Fibroblast of lung (primary cell): ENCODE measurements at places on chromosomes 7 and 10.

DNA sequence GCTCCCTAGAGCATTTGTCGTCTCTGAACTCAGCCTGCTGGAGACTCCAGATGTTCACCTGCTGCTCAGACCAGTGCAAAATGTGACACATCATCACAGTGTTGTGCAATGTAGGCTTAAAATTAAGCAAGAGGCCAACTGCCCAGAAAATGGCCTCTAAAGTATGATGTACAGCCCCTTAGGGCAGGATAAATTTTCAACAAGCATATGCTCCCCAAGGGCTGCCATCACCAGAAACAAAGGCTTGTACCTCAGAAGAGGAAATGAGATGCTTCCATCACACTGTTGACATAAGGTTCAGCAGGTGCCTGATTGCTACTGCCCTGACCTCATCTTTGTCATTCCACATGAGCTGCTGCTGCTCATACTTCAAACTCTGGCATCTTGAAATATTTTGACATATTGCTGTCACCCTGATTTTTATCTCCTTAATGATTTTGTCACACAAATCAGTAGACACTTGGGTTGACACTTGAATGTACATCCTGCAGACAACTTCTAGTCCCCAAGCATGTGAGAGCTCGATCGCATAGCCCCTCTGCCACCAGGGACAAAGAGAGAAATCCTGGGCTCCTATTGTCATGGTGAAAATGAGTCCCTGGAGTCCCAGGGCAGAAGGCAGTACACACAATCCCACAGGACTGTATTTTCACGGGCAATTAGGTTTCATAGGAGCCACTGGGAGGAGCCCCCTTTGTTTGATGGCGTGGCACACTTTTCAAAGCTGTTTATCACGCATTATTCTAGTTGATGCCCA, 219.7 kb upstream of the STK17A start:
- DNase-seq: peak; percentile 79

GRCh38 chr7:14858410-14858809, 44.1 kb downstream of the DGKB start:
- DNase-seq: no peak

- DNase-seq: no peak
These were observed 59.5 kb downstream of the ST8SIA6 start for GRCh38 chr10:17394854-17395253.

DNA sequence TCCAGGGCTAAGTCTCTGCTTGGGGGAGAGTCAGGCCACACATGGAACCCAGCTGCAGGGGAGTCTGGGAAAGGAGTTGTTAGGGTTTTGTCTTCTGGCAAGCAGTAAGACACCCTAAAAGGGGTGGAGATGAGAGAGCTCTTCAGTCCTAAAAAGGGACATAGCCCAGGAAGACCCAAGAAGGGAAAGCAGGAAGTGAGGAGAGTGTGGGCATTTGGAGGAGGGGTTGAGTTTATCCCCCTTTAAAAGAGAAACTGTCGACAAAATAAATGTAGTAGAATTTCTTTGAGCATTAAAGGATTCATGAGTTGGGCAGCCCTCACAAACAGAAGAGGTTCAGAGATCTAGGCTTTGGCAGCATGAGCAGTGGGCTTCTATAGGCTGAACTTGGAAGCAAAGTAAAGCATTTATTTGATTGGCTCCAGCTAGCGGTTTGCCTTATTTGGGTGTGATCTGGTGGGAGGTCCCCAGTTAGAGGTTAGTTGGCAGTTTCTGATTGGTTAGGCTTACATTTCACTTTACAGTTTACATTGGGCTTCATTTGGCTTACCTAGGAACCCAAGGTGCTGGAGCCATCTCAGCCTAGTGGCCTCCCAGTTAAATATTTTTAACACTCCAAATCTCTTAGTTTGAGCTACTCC, 246.7 kb downstream of the CAMK1D start:
- DNase-seq: no peak

- no peak for DNase-seq
These were observed 4.0 kb upstream of the NKX2-3 start for GRCh38 chr10:99528494-99529441.

DNA sequence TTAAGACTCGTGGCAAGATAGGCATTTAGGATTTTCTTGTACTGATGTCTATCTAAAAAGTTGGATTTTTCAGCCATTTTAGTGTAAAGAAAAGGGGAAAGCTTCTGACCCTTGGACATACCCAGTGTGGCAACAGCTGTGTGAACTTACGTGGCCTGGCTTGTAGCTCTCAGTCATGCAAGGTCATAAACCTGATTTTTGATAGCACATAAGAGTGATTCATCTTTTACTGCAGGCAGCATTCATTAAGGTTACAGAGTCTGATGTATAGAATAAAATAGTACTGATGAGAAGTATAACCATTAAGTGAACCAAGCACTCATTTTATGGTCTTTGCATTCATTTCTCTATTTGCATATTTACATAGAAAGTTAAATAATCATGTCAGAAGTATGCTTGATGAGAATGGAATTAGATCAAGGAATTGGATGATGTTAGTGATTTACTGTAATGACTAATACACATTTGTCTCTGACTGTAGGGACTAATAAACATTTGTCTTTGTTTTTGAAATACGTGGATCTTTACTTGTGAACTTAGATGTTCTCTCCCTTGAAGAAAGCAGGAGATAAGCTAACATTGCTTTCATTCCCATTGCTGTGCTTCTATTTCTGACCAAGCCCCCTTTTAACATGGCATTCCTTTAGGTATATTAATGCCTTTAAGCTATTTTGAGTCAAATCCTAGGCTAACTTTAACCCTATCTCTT, 88.2 kb downstream of the GSDME start:
- DNase-seq: peak; percentile 29

- DNase-seq: no peak
These were observed at the start of gene HOXA3 for GRCh38 chr7:27151931-27152815. TSS of gene HOXA3 (minus strand) at chr7:27152583. CDS start at chr7:27110640, 41,943 bp downstream.

DNA sequence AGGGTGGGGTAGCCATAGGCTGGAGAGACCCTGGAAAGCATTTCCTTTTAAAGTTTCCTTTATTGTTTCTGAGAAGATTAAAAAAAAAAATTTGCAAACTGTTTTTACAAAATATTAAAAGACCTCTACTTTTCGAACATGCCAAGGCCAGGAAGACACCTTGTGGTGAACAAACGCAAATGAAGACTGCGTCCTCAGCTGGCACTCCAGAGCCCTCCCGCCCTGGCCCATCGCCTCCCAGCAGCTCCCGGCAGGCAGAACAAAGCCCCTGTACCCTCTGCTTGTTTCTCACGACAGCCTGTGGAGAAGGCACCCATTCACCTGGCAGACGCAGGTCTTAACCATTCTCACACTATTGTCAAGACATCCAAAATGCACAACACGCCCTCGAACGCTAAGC, 56.4 kb downstream of the ESYT2 start:
- no peak for DNase-seq

DNA sequence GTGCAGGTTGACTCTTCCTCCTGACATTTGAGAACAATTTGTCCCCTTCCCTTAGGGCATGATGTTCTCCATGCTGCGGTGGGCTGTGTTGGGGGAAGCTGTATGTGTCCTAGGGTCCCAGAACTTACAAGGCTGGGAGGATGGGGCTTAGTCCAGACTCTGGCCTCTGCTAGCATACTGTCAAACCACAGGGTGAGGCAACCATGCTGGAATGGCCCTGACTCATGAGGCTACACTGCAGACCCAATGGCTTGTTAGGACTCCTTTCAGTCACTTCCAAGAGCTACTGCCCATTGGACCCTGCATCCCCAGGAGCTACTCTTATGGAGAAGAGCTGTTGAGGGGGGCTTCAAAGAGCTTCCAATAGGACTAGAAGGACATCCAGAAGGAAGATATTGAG, 20.1 kb upstream of the FAM170B start:
- DNase-seq: peak; percentile 22

- no peak for DNase-seq
These were observed 8.2 kb downstream of the PPIF start for GRCh38 chr10:79355420-79356017.

GRCh38 chr10:75611993-75612372, 180.6 kb downstream of the LRMDA start:
- no peak for DNase-seq

DNA sequence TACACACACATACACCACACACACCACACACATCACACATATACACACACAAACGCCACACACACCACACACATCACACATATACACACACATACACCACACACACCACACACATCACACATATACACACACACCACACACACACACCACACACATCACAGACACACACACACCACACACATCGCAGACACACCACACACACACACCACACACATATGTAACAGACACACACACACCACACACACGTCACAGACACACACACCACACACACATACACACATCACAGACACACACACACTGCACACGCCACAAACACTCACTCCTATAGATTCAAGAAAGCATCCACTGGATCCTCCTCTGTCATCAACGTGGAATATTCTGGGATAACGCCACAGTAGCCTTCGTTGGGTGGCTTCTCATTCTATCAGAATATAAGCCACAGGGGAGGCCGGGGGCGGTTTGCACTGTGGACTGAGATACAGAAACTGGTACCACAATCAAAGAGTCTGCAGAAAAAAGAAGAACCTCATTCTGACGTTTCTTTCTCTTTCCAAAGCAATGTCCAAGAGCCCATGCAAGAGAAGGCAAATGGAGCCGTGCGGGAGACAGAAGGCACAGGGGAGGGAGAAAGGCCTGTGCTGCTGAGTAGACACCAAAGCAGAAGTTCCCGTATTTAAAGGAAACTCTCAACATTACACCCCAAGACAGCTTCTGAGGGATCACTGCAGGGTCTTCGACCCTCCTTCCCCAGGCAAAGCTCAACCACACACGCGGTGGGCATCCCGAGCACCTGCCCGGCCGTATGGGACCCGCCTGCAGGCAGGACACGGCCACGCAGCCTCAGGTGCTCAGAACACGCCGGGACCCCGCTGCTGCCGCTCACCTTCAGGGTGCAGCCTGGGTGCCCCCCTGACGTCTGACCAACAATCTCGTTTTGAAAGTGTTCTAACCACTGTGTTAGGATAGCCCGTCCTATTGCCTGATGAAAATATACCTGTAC, 321.2 kb downstream of the DNAJB6 start:
- no peak for DNase-seq

GRCh38 chr7:7384228-7384627, 151.4 kb downstream of the COL28A1 start:
- no peak for DNase-seq

GRCh38 chr7:85004402-85004801, 182.5 kb downstream of the SEMA3D start:
- DNase-seq: no peak

DNA sequence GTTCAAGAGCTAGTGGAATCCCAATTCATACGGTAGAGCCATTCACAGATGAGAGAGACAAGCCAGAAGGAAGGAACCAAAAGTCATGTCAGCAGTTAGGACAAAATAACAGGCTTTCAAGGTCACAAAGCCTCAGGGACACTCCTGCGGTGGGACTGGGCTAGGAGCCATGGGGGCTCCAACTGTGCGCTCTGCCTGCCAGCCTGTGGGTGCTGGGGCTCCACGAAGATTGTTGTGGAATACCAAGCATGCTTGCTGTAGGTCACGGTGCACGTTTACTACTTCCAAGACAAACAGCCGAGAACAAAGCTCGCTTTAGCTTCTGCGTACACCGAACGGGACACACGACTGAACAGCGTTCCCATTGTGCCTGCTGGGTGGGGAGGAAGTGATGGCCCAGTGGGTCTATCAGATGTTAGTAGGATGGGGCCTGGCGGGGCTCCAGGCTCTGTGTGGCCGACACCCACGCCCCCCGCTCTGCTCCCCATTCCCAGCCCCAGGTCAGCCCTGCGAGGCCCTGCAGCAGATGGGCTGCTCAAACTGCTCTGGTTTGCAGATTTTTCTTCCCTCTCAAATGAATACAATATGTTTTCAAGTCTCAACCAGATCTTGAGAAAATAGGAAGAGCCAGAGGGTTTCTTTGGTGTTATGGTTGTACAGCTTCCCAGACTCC, 158.9 kb downstream of the EGFR start:
- peak; percentile 50 for DNase-seq

DNA sequence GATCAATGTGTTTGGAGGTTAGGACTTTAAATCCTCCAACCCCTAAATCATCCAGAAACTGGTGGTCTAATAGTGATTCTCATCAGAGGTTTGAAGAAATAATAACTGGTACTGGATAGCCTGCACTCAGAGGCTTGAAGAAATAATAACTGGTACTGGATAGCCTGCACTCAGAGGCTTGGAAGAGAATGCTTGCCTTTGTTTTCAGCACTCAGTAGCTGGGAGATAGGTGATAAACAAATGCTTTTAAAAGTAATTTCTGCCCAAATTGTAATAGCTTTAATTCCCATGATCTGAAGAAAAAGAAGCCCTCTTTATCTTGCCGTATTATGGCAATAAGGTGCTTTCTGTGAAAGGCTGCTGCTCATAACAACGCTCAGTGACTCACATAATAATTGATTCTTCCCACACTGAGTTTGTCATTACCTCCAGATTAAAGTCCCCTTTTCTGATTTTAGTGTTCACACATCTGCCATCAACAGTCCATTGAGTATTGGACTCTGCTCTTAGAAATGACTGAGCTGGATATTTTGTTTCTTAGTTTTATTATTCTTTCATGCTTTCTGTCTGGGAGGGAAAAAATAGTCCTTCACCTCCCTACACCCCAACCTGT, 112.3 kb upstream of the PHYHIPL start:
- DNase-seq: no peak

GRCh38 chr7:2637505-2638223, 5.9 kb downstream of the TTYH3 start:
- no peak for DNase-seq

GRCh38 chr10:78205457-78206016, 171.9 kb downstream of the RPS24 start:
- no peak for DNase-seq

DNA sequence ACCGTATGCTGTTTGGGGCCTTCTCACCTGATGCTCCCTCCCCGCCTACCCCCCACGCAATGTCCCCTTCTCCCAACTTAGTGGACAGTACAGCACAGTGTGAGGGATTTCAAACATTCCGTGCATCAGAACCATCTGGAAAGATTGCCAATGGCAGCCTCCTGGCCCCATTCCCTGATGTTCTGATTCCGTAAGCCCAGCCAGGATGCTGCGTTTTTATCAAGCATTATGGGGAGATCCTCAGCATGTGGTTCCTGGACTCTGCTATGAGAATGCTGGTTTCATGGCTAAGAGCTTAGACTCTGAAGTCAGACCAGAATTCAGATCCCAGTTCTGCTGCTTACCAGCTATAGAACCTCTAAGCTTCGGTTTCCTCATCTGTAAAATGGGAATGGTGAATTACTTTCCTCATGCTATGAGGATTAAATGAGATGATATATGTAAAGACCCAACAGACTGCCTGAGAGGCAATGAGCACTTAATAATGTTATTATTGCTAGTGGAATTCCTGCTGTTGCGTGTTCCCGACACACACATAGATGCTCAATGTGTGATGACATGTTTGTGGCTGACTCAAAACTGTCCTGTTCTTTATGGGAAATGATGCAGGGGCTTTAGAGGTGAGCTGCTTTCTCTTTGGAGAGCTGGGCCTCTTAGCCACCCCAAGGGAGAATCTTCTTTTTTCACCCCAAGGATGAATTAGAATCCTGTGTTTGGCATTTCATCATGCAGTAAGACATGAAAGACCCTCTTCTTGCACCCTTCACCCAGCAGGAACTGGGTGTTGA, 60.8 kb upstream of the SMNDC1 start:
- no peak for DNase-seq
